Right renal pelvis (tissue), 4 donors: ENCODE measurements at places on chromosomes 7 and 10.

GRCh38 chr7:139771001-139771956, 6.5 kb downstream of the HIPK2 start:
- no peak for DNase-seq

DNA sequence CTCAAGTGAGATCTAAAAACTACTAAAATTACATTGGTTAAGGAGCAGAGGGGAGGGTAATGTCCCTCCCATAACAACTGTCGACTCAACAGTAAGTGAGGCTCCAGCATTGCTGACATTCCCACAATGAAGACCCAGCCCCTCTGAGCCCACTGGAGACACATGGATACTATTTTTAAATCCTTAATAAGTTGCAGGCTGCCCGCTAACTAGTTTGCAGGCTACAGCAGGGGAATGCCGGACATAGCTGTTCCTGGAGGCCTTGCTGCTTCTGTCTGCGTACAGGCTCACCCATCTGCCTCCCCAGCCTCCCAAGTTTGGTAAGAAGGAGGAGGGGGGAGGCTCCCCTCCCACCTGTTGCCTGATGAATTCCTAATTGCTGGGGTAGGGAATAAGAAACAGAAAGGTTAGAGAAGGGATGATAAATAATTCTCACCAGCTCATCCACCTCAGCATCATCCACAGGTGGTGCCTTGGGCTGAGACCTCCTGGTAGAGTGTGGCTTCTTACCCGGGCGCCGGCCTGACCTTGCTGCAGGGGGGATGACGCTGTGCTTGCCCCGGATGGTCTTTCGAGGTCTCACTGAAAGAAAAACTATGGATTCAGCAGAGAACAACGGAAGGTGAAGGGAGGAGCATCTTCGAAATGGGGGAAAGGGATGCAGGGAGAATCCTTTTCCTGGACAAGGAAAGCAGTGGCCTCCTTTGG, 10.1 kb downstream of the FZD9 start:
- no peak for DNase-seq

- no peak for DNase-seq
Measured at GRCh38 chr7:128902761-128903585, 7.5 kb downstream of the KCP start.

GRCh38 chr7:21365866-21366624, 61.8 kb upstream of the SP4 start:
- no peak for DNase-seq

DNA sequence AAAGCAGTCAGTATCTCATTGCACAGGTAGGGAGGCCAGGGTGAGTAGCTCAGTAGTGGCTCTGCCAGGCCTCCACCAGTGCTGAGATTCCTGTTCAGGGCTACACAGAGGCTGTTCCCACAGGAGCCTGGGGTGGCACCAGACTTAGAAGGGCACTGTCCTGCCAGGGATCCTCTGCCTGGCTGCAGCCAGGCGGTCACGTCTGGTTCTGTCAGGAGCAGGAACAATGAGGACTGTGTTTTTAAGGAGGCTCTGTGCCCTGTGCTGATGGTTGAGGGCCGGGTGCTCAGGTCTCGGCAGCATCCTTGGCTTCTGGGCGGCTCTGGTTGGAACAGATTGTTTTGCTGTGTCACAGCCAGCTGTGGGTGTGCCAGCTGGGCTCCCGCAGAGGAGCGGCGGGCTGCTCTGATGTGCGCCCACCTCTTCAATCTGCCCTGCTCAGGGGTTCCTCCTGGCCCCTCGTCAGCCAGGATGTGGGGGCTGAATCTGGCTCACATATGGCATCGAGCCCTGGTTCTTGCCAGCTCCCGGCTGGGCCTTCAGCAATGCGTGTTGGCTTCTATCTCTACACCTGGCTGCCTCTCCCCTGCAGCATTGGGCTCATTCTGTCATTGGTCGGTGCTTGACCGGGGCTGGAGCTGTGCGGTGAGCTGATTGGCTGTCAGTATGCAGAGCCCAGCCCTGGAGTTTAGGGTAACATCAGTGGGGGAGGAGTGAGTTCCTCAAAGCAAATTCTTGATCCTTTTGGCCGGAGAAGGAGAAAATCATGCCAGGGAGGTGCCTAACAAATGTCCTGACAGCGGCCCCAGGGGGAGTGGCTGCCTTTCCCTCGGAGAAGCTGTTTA, 41.2 kb downstream of the TACR2 start:
- DNase-seq: no peak
